Stimulated activated CD4-positive, alpha-beta T cell treated with anti-CD3 and anti-CD28 coated beads, Interleukin-15, amount 100 ng/mL, for 1 hour (primary cell): ENCODE measurements at places on chromosomes 13 and 19.
A peak's percentile ranks its signal among the peaks of the same experiment; 100 is the strongest.

GRCh38 chr13:29676535-29676934 is 81.0 kb upstream of the SLC7A1 start:
- DNase-seq, result no peak

- no peak for DNase-seq
These were observed 15.8 kb downstream of the BRD4 start for GRCh38 chr19:15316498-15316897.

DNA sequence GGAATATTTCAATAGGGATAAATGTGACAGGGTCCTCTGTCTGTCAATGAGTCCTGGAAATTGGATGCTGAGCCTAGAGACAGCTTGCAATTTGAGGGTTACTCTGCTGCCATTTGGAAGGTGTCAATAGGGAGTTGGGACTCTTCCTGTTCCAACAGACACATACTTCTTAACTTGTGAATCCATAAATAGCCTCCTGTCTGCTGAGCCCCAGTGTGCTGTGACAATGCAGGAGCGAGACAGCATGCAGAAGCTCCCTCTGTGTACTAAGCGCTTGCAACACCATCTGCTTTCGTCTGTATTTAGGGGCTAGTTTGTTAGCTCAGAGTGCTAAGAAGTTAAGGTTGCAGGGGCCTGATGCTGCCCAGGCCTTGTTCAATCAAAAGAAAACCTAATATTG is 58.5 kb upstream of the GPR12 start:
- no peak for DNase-seq

- DNase-seq, result no peak
These were observed 123.1 kb downstream of the CDK8 start for GRCh38 chr13:26377038-26377437.

DNA sequence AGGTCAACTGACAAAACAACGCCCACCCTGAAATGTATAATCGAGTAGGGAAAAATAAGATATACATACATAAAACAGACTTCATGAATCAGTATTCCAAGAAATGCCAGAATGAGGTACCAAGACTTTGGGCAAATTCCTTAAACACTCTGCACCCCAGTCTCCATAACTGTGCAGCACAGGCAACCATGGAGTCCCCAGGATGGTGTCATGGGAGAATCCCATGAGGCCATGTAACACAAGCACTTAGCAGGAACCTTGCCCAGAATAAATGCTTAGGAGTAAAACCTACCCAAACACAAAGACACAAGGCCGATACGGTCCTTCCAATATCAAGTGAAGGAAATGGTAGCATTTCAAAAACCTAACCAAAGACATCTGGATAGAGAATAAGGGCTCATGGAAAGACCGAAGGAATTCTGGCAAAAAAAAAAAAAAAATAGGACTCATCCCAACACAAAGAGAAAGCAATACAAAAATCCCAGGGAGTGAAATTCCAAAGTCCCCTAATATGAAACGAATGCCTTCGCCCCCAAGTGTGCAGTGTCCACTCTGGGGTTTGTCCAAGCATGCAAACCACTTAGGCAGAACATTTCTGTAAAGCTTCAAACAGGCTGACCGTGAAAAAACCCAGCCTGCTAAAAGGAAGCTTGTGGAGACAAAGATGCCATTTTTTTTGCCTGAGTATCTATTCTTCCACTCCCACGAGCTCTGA is 11.1 kb downstream of the ZC3H4 start:
- DNase-seq, result no peak

DNA sequence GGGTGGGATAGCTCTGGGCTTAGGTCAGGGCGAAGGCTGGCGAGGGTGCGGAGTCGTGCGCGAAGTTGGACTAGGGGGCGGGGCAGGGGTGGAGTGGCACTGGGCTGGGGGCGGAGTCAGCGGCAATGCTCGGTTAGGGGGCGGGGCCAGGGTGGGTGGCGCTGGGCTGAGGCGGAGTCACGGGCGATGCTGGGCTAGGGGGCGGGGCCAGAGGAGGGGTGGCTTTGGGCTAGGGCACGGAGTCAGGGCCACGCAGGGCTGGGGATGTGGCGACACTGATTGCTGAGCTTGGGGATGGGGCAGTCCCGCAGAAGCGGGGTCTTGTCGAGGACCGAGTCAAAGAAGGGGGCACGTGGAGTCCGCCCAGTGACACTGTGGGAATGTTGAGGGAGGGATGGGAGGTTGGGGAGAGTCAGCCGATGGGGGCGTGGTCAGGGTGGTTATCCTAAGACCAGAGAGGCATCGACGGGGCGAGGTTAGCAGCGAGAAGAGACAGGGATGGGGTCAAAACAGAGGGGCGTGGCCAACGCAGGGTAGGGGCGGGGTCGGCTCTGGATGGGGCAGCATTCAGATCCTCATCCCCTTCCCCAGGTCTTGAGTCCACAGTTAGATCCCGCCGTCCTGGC is 8.7 kb downstream of the HOMER3 start:
- DNase-seq, result peak; percentile 69

DNA sequence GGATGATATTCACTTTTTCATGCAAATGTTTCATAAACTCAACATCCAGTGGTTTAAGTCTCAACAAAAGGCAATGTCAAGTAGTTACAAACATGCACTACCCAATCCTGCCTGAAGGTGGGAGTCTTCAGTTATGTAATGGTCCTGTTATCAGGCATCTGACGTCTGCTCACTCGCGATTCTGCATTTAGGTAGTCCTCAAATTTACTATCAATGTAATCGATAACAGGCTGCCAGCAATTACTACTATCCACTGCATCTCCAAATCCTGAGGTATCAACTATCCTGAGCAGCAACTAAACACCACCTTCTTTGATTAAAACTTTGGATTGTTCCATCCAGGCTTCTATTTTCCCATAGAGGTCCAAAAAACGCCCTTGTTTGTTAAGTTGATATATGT is 51.2 kb downstream of the NLRP12 start:
- no peak for DNase-seq

DNA sequence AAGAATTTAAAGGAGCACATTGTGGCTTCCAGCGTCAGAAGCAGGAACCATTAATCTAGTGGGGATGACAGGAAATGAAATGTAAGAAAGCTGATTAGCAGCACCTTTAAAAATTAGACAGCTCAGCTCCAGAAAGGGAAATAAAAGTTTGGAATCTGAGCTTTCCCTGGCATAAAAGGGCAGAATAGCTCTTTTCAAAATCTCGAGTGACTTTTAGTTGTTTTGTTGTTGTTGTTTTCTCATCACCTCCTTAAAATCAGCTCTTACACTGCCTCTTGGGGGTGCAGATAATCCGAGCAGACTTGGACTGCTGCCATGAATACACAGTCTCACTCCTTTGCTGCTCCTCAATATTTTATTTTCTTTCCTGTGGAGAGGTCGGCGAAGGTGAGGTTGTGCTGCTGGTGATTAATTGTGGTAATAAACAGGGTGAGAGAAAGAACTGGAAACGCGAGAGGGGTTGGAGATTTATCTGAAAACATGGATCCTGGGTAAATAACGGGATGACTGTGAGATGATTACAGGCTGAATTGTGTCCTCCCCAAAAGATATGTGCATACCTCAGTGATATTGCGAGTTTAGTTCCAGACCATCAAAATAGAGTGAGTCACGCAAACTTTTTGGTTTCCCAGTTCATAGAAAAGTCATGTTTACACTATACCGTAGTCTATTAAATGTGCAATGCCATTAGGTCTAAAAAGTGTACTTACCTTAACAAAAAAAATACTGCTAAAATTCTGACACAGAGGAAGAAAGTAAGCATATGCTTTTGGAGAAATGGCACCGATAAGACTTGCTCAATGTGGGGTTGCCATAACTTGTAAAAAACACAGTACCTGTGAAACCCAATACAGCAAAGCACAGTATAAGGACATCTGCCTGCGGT is 787.7 kb downstream of the UQCRFS1 start:
- no peak for DNase-seq

- DNase-seq, result no peak
These were observed 2.0 kb downstream of the COL5A3 start for GRCh38 chr19:10008184-10008765.

- DNase-seq, result no peak
These were observed 43.7 kb upstream of the ADGRE5 start for GRCh38 chr19:14337510-14337909.

GRCh38 chr13:108060111-108060510 is 155.2 kb downstream of the LIG4 start:
- DNase-seq, result no peak

DNA sequence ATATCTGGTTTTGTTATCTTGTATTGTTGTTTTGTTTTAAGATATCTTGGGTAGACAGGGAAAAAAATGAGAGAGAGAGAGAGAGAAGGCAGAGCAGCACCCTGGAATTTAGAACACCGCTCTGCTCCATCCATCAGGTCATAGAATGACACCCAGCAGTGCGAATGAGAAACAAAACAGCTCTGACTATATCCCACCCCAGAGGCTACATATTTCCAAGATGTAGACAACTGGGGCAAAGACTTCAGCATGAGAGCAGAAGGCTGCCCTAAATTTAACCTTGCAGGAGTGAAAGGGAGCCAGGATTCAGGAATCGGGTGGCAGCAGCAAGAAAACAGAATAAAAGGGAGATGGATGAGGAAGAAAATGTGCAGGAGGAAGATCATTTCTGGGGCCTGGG is 46.5 kb downstream of the TNFSF13B start:
- no peak for DNase-seq

DNA sequence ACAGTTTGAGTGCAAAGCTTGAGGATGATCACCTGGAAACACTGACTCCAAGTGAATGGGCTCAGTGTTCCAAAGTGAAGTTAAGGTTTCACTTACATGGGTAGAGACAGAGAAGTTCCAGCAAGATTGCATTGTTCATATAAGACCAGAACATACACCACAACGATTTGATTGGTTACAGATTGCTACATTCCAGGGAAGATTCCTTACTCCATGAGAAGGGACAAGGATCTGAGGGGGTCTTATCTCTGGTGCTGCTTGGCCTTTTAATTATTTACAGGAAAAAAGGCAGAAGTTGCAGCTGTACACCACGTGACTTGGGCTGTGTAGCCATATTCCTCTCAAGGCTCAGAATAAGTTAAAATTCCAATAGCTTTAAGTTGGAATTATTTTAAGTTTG is 12.3 kb downstream of the WDFY2 start:
- no peak for DNase-seq

DNA sequence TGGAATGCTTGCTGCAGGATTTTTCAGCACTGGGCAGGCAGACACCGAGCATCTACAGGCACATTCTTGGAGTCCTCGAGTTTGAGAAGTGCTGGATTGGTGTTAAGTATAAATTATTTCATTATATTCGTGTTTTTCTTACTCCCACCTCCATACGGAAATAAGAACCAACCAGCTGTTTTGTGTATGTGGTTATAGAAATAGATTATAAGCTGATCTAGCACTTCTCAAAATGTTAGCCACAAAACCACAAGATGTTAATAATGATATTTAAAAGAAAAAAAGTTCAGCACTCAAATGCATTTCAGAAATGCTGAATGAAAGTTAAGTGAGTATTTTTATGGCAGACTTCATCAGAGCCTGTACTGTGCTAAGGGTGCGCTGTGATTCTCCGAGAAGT is 24.0 kb upstream of the TEX29 start:
- no peak for DNase-seq

- no peak for DNase-seq
These were observed 3.3 kb downstream of the OR10H1 start for GRCh38 chr19:15812060-15812722.

- no peak for DNase-seq
These were observed 11.5 kb downstream of the CFD start for GRCh38 chr19:870963-871401.

- DNase-seq, result no peak
These were observed 6.4 kb downstream of the LGALS4 start for GRCh38 chr19:38806371-38806770.

DNA sequence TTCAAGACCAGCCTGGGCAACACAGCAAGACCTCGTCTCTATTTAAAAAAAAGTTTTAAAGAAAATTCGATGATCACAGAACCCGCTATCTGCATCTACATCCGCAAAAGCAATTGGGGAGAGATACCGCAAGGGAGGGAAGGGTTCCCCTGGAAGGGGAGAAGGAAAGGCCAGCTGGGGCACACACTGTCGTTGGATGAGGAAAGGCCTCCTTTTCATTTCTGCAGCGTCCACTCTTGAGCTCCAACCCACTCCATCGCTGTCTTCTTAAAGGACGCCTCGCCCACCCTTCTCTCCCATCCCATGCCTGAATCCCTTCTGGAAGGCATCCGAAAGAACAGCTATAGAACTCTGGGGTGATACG is 3.2 kb upstream of the PRKCG start:
- DNase-seq, result no peak

GRCh38 chr19:18393836-18394235 is 3.6 kb downstream of the LRRC25 start:
- no peak for DNase-seq

- DNase-seq, result no peak
These were observed 36.1 kb upstream of the CXCL17 start for GRCh38 chr19:42478765-42479311.

- no peak for DNase-seq
These were observed 164.8 kb upstream of the KL start for GRCh38 chr13:32851083-32852069.

- no peak for DNase-seq
These were observed 1.8 kb downstream of the FAM187B start for GRCh38 chr19:35226748-35227147.

GRCh38 chr13:27170221-27170515 is 1.4 kb downstream of the USP12 start:
- DNase-seq, result no peak

DNA sequence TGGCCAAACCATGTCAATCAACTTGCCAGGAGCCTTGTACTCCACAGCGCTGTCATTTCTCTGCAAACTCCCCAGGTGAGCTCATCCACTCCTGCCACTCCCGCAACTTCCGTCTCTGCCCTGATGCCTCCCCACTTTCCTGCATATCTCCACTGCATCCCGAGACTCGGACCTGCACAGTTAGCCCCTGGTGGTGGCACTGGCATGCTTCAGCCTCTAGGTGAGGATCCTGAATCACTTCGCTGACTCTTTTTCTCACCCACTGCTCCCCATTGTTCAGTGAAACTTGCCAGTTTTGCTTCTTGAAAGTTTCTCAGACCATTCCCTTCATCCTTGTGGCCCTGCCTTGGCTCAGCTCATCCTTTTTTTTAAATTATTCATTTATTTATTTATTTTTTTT is 3.4 kb upstream of the CTU1 start:
- no peak for DNase-seq

- peak; percentile 97 for DNase-seq
These were observed at the start of gene MED4 for GRCh38 chr13:48094781-48095502. MED4 (minus strand) TSS chr13:48095104; CDS start chr13:48095078, 26 bp downstream.

DNA sequence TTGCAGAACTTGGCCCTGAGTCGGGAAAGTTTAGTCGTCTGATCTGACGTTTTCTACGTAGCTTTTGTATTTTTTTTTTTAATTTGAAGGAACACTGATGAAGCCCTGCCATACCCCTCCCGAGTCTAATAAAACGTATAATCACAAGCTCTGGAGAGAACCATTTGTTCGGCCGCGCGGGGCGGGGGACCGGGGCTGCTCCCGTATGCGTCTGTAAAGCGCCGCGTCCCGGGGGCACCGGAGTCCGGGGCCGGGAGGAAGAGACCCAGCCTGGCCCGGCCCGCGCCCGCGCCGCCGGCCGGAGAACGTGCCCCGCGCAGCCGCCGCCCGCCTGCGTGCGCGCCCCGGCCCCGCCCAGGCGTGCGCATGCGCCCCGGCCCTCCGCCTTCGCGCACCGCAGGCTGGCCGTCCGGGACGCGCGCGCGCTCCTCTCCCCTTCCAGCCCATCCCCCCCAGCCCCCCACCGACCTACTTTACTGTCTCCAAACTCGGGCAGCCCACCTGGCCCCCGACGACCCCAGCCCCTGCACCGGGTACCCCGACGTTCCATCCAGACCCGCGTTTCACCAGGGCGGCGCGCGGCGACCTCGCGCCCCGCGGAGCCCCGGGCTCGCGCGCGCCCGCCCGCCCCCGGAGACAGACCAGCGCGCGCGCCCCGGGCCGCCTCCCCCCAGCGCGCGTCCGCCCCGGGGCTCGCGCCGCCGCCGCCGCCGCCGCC is 785 bp upstream of the USF2 start:
- peak; percentile 63 for DNase-seq

GRCh38 chr13:45156565-45157361 is 36.5 kb downstream of the GTF2F2 start:
- DNase-seq, result no peak
